ENCODE measurements at places on chromosomes 4 and X.

DNA sequence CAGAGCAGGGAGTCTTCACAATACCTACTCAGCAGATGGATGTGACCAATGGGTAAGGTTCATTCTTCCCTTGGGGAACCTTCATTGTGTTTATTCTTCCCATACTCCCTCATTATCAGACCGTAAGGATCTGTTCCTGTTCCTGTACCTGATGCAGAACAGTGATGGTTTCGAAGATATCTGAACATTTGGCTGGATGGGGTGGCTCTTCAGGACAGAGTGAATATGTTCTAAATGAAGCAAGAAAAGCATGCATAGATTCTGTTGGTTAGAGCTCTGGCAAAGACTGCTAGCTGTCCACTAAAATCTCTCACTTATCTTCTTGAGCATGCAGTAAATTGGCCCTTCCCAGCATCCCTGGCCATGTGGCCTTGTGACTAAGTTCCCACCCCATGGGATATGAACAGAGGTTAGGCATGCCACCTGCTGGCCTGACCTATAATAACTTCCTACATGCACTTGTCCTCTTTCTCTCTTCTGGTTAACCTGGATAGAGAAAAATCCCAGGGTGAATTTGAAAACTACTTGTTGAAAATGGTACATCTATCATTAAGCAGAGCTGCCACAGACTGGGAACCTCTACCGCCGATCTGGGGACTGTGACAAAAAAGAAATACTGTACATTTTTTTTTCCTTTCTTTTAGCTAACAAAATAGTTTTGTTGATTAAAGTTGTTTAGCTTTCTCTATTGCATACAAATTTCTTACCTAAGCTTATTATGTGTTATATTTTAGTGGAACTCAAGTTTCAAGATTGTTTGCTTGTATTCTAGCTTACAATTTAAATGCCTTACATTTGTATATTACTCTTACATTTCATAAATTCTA lies 60.0 kb upstream of the BANK1 start:
- DNase-seq, result peak; percentile 48

DNA sequence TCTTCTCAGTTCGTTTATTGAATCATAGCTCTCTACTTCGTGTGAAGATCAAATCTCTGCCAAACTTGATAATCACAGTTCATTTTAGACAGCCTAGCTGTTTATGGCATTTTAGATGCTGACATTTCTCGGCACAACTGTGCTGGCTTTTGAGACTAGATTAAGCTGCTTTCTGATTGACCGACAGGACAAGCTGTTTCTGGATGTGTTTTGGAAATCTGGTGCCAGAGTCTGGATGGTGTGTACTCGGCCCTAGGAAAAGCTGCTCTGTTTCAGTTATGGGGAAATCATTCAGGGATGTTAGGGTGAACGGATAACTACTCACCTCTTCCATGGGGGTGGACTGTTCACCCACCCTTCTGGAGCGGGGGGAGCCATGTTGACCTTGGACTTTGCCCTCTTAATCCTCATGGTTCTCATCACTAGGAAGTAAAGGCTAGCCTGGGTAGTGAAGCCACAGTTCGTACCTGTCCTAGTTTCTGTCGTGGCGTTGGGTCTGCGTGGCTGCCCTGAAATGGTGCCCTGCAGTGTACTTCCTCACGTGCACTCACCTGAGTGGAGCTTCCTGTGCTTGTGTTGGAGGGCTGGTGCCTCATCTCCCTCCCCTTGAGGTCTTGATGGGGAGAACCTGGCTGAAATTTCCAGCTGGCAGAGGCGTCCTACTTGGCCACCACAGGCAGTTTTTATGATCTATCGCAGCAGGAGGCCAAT lies 13.7 kb upstream of the WDR1 start:
- DNase-seq, result no peak

DNA sequence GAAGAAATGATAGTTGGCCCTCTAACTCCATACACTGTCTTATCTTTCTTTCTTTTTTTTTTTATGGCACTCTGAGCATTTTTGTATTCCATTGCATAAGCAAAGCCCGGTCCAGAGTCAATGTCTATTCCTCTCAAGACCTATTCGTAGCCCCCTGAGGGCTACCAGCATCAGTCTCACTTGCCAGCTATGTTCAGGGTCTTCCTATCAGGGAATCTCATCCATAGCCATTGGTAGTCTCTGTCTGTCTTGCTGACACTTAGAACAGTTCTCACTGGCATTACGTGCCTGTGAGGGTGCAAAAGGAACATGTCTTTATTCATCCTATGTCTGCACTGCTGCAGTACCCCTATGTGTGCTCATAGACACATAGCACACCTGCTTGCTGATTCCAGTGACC lies 51.0 kb downstream of the BMP2K start:
- DNase-seq, result no peak

DNA sequence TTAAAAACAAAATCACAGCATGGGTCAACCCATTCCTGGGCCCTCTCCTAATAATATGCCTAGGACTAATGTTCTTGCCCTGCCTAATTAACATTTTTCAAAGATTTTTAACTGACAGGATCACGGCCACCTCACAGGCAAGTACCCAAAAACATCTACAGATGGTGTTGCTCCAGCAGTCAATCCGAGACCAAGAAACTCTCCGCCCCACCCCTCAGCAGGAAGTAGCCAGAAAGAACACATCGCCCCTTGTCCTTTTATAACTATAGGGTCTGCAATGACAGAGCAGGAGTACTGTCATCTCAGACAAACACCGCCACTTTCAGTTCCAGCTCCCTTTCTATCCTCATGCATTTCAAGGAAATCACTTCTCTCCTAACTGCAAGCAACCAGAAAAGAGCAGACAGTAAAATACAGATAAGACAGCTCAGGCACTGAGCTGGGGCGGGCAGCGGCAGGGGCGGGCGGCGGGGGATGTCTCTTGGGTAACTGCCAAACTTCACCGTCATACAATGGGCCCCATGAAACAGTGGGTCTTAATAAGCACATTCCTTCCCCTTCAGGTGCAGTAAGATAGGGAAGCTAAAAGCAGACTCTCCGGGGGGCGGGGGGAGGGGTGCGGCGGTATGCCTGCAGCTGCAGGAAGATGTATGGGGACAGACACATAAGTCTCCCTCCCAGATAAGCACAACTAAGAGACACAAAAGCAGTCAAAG lies 67.4 kb downstream of the ZNF182 start:
- DNase-seq, result no peak

DNA sequence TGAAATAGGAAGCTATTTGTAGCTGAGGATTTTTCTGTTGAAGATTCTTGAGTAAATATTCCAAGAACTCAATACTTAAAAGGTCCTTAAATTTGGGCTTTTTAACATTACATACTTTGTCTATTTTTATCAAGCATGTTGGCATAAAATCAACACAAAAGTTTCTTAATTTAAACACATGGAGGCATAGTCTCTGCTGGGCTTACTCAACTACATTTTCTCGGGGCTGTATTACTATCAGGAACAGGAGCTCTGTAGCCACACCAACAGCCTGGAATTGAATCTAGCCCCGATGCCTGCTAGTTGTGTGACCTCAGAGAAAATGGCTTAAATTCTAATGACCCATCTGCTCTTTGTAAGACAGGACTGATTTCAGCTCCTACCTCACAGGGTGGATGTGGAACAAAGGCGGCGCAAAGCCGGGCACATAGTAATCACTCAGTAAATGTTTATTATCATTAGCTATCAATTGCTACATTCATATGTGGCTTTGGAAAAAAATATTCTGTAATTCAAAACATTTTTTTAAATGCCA lies 207.0 kb downstream of the NSUN7 start:
- no peak for DNase-seq

DNA sequence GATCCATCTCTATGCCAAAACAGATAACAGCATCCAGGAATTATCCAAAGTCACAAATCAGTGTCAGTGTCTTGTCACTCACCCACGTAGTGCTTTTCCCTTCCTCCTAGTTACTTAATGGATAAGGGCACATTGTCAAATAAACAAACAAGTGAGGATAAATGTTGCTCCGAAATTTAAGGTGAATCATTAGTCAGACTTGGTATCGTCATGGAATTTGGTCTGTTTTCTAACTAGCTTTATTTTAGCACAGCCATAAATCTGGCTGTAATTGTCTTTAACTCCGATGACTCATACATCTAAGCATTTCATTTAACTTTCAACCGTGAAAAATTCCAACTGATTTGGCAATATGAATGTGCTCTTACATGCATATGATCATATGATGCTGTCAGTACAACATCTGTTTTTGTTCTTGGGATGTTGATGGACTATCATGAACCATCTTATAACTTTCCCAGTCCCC lies 83.3 kb downstream of the SNCA start:
- DNase-seq, result no peak

DNA sequence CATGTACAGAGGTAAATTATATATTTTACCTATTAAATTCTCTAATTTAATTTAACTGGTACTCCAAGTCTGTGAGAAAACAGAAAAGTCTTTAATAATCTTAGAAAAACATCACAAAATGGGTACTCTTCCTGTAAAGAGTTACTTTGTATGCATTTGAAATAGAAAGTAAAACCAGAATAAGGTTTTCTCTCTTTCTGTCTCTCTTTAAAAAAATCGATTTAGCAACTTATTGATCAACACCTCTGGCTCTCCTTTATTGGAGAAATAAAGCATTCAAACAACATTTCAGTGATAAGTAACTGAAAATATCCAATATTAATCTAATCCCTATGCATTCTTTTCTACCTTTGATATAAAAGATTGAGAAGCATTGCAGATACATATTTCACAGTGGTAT lies 27.4 kb downstream of the ATOH1 start:
- DNase-seq, result no peak

DNA sequence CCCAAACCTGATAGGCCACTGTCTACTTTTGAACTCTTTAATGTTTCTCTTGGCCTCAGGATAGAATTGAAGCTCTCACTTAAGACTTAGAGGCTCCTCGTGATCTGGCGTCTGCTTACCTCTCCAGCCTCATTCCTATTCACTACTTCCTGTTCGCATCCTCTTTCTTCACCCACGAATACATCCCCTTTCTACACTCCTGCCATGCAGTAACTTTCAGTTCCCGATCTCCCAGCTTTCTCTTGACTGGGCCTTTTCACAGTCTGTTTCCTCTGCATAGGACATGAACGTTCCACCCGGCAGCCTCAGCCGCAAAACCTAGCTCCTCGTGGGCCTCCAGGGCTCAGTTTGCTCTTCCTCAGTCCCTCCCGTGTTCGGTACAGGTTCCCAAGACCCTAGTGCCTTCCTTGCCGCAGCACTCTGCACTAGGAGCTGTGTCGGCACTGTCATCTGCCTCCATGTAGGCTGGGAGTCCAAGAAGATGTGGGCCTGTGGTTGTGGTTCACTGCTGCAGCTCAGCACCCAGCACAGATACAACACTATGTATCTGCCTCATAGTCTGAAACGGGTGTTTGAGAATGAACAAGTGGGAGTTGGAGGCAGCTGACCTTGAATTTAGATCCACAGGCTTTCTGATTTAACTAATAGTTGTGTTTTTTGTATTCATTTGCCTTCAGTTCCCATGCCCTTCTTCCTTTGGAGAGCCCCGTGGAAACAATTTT lies 15.8 kb downstream of the RPL39 start:
- no peak for DNase-seq

DNA sequence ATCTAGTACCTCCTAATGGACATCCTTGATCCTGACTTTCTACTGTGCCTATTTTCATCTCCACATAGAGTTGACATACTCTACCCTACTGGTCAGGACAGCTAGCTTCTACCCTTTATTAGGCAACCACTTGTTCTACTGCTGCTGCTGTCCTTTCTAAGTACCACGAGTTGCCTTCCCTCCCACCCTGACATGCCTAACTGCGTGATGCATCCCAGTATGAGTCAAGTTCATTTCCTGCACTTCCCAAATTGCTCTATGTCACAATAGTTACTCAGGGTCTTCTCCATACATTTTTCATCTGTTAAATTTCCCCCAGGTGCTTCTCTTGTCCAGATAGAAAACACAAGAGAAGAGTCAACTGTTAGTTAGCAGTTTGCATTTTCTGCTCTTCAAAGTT lies 133.4 kb downstream of the TBC1D19 start:
- no peak for DNase-seq

GRCh38 chr4:152063621-152064240 lies 302.9 kb upstream of the GATB start:
- no peak for DNase-seq

DNA sequence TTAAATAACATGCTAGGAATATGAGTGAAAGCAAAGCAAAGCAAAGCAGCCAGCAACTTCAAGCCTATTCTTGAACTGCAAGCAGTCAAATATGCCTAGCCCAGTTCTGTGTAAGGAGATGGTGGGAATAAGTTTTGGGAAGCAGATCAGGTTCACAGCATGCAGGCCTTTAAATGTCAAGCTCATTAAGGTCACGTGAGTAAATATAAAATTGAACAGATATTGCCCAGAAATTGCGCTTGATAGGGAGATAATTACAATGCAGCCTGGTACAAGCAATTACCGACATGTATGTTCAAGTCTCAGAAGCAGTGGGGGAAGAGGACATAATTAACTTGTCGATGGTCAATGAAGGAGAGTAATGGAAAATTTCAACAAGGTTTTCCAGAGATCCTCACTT lies 6.0 kb downstream of the GNPDA2 start:
- no peak for DNase-seq

- no peak for DNase-seq
These were observed 231.8 kb upstream of the GPRIN3 start for GRCh38 chr4:89539374-89539773.

DNA sequence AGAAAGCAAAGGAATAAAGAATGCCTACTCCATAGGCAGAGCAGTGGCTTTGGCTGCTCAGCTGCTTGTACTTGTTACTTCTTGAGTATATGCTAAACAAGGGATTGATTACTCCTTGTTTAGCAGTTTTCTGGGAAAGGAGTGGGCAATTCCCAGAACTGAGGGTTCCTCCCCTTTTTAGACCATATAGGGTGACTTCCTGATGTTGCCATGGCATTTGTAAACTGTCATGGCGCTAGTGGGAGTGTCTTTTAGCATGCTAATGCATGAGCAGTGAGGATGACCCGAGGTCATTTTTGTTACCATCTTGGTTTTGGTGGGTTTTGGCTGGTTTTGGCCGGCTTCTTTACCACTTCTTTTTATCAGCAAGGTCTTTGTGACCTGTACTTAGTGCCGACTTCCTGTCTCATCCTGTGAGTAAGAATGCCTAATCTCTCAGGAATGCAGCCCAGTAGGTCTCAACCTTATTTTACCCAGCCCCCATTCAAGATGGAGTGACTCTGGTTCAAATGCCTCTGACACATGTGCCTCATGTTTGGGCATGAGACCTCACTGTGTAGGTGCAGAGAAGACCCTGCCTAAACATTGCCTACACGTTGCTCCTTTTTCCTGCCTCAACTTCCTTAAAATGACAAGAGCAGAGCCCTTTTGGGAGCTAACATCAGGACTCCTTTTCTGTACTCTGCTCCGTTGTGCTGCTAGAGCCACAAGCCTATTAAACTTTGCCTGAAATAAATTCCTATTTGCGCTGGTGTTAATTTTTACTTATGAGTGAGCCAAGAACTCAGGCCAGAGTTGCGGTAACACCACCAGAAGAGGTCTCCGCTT lies 21.0 kb upstream of the UBA6 start:
- no peak for DNase-seq

GRCh38 chrX:81857192-81857591 lies 655.3 kb downstream of the SH3BGRL start:
- DNase-seq, result no peak

DNA sequence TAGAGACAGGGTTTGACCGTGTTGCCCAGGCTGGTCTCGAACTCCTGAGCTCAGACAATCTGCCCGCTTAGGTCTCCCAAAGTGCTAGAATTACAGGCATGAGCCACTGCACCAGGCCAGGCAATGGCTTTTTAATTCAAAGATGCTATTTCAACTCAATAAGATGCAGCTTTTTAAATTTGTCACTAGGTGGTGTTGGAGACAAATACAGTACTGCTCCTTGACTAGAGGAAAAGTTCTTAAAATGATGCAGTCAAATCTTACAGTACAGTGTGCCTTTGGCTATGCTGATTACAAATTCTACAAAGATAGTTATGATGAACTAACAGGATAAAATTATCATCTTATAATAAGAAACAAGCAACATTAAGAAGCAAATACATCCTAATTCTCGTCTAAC lies 441.1 kb downstream of the KCNIP4 start:
- DNase-seq, result no peak

Measured in midbrain (tissue), 1 donor.